ENCODE measurements at places on chromosomes 6 and 20. TPM values are rescaled to one million over a fixed set of nuclear protein-coding genes. Genes with fewer than 3 reads are reported as not detected.

DNA sequence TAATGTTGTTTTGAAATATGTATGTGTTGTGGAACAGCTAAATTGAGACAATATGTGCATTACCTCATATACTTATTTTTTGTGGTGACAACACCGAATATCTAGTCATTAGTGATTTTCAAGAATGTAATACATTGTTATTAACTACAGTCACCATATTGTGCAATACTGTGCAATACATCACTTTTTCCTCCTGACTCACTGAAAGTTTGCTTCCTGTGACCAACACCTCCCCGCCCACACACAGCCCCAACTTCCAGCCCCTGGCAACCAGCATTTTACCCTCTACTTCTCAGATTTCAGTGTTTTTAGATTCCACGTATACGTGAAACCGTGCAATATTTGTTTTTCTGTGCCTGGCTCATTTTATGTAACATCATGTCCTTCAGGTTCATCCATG lies 627.9 kb downstream of the PRKN start:
- H3K27ac ChIP-seq: no peak overlapping the region
- no peak overlapping the region for H3K4me3 ChIP-seq
- H3K27me3 ChIP-seq: no peaks in the 10 kb centered on the region
- no peaks in the 10 kb centered on the region for H3K4me1 ChIP-seq
- DNase-seq: no peak

- H3K4me1 ChIP-seq: no peaks in the 10 kb centered on the region
- no peaks in the 10 kb centered on the region for H3K27me3 ChIP-seq
- DNase-seq: no peak
- no peak overlapping the region for H3K27ac ChIP-seq
- no peaks in the 10 kb centered on the region for H3K36me3 ChIP-seq
Measured at GRCh38 chr6:74805916-74806696, 399.7 kb downstream of the COL12A1 start.

GRCh38 chr6:137094411-137095008 lies 49.7 kb upstream of the IL20RA start:
- no peak overlapping the region for H3K27ac ChIP-seq
- H3K27me3 ChIP-seq: peaks cover 4% of the 10 kb centered on the region
- no peaks in the 10 kb centered on the region for H3K36me3 ChIP-seq

- H3K27ac ChIP-seq: no peak overlapping the region
- no peak overlapping the region for H3K4me3 ChIP-seq
- H3K4me1 ChIP-seq: no peaks in the 10 kb centered on the region
- no peaks in the 10 kb centered on the region for H3K27me3 ChIP-seq
- peaks cover 30% of the 10 kb centered on the region for H3K36me3 ChIP-seq
- no peak for DNase-seq
Measured at GRCh38 chr20:3973705-3974104, 41.7 kb downstream of the RNF24 start.

GRCh38 chr20:9838378-9839295 lies at the start of gene PAK5:
PAK5 (minus strand) TSS chr20:9839076; CDS start chr20:9644328, 194,748 bp downstream.
- H3K27me3 ChIP-seq: peaks cover 18% of the 10 kb centered on the region
- no peak for DNase-seq
- no peak within 1 kb of the TSS for H3K4me3 ChIP-seq
- no peak within 1 kb of the TSS for H3K27ac ChIP-seq
- H3K4me1 ChIP-seq: no peaks in the 10 kb centered on the region

DNA sequence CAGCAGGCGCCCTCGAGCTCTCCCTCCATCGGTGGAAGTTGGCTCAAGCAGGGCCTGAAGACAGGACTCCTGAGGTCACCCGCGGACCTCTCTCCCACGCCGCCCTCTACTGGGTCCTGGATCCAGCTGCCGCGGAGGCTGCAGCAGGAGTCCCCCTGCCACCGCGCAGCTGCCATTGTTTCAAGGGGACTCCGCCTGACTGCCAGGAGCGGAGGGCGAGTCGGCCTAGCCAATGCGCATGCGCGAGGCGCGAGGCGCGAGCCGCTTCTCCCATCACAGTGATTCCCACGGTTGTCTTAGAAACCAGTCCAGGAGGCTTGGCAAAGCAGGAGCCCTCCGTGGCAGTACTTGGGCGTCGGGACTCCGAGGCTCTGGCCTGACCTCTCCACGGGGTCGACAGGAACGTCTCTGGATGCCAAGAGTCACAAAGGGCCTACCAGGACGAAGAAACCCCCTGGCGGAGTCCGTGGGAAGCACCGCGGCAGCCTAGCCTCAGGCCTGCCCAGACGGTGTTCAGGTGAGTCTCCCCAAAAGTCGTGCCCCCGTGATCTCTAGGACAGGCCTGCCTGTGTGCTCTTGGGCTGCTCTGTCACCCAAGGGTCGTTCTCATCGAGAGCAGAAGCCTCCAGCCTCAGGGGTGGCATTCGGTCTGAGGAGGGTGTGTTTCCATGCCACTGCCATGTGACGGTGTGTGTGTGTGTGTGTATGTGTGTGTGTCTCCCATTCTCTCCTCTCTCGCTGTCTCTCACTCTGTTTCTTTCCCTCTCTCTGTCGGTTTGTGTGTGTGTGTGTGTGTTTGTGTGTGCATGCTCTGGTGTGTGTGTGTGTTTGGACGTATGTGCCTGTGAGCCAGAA lies 290.6 kb upstream of the ZNF337 start:
- H3K27ac ChIP-seq: no peak overlapping the region
- peak; percentile 55 for DNase-seq
- no peaks in the 10 kb centered on the region for H3K36me3 ChIP-seq
- peaks cover 4% of the 10 kb centered on the region for H3K27me3 ChIP-seq

GRCh38 chr20:57031867-57032355 lies 234.5 kb downstream of the BMP7 start:
- H3K36me3 ChIP-seq: no peaks in the 10 kb centered on the region
- H3K4me1 ChIP-seq: no peaks in the 10 kb centered on the region
- no peak for DNase-seq
- H3K27ac ChIP-seq: no peak overlapping the region

DNA sequence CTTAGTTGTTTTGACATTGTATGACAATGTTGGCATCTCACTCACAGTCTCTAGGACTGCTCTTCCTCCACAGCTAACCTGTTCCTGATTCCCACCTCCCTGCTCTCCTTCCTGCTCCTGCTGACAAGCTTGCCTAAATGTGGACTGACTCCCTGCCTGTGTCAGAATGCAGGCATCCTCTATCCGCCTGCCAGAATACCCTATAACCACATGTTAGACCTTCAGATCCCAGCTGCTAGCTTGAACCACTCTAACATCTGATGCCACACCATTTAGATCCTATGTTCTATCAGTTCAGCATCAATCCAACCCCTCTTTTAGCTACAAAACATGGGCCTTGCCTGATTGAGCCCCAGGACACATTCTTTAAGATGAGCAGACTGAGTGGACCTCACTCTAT lies 12.2 kb downstream of the FILIP1 start:
- DNase-seq: no peak
- H3K4me3 ChIP-seq: no peak overlapping the region
- H3K27ac ChIP-seq: no peak overlapping the region
- H3K4me1 ChIP-seq: peaks cover 3% of the 10 kb centered on the region

- no peaks in the 10 kb centered on the region for H3K4me1 ChIP-seq
- H3K36me3 ChIP-seq: no peaks in the 10 kb centered on the region
Measured at GRCh38 chr20:14611479-14611878, 274.1 kb upstream of the FLRT3 start.

GRCh38 chr6:85096976-85097375 lies 332.6 kb upstream of the TBX18 start:
- H3K36me3 ChIP-seq: no peaks in the 10 kb centered on the region
- no peaks in the 10 kb centered on the region for H3K27me3 ChIP-seq
- H3K27ac ChIP-seq: no peak overlapping the region
- DNase-seq: no peak
- H3K4me1 ChIP-seq: no peaks in the 10 kb centered on the region

GRCh38 chr20:51178153-51178552 lies 155.2 kb upstream of the KCNG1 start:
- H3K36me3 ChIP-seq: no peaks in the 10 kb centered on the region
- DNase-seq: no peak
- no peaks in the 10 kb centered on the region for H3K4me1 ChIP-seq
- peaks cover 42% of the 10 kb centered on the region for H3K27me3 ChIP-seq
- H3K4me3 ChIP-seq: no peak overlapping the region
- H3K27ac ChIP-seq: no peak overlapping the region

DNA sequence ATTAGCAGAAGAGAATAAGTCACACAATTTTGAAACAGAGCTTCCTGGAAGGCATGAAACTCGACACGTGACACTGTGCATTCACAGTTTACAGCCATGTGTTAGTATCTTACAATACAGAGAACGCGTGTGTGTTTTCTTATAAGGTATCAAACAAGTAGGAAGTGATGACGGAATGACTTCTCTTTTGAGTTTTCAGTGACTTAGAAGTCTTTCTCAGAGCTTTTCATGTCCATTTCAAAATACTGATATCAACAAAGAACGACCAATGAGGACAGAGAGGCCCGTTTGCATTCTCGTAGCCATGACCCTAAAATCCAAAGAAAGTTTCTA lies 36.6 kb upstream of the DUSP22 start:
- H3K27ac ChIP-seq: peak overlapping the region; percentile 69
- no peaks in the 10 kb centered on the region for H3K27me3 ChIP-seq
- DNase-seq: no peak
- peaks cover 6% of the 10 kb centered on the region for H3K36me3 ChIP-seq

GRCh38 chr6:53486679-53487078 lies 58.2 kb downstream of the GCLC start:
- no peak overlapping the region for H3K27ac ChIP-seq
- no peak overlapping the region for H3K4me3 ChIP-seq
- H3K27me3 ChIP-seq: peaks cover 31% of the 10 kb centered on the region
- H3K36me3 ChIP-seq: no peaks in the 10 kb centered on the region
- peaks cover 25% of the 10 kb centered on the region for H3K4me1 ChIP-seq

- no peaks in the 10 kb centered on the region for H3K36me3 ChIP-seq
- H3K4me3 ChIP-seq: no peak overlapping the region
- no peak overlapping the region for H3K27ac ChIP-seq
- no peak for DNase-seq
- H3K4me1 ChIP-seq: no peaks in the 10 kb centered on the region
- peaks cover 21% of the 10 kb centered on the region for H3K27me3 ChIP-seq
Measured at GRCh38 chr6:56970849-56971248, 15.9 kb downstream of the BEND6 start.

DNA sequence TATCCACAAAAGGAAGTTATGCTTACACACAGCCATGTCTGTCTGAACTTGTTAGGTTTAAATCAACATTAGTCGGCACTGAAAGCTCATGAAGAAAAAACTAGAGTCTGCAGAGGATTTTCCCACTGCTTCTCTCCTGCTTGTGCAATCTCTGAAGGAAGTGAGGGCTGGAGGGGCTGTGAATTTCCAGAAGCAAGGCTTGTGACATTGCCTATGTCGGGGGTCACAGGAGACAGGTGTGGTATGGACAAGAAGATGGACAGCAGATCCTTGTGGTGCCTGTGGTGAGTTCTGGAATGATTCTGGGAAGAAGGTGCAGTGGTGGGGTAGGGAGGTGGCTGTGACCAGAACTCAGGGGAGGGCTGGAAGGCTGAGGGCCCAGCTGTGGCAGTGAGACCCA lies 84.3 kb upstream of the TRAF3IP2 start:
- DNase-seq: no peak
- H3K36me3 ChIP-seq: peaks cover 65% of the 10 kb centered on the region
- no peak overlapping the region for H3K27ac ChIP-seq
- no peak overlapping the region for H3K4me3 ChIP-seq
- H3K4me1 ChIP-seq: peaks cover 3% of the 10 kb centered on the region
- H3K27me3 ChIP-seq: no peaks in the 10 kb centered on the region

- no peak for DNase-seq
- H3K4me1 ChIP-seq: no peaks in the 10 kb centered on the region
- H3K27ac ChIP-seq: no peak overlapping the region
- no peak overlapping the region for H3K4me3 ChIP-seq
Measured at GRCh38 chr6:53419026-53419425, 70.3 kb upstream of the ELOVL5 start.

DNA sequence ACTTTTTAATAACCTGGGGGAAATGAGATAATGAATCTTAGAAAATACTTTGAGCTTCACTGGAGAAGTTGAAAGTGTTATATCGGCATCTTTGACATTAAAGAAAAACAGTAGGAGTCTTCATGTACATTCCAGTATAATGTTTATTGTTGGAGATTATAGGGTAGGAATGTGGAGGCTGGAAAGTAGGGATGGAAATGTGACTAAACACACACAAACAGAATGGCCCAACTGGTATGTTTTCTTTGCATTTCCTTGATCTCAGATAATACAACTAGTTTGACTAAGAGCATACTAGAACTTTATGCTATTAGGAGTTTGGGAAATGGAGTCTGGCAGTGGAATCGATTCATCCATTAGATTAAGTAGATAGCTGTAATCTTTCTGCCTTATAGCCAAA lies 10.1 kb upstream of the BAG2 start:
- no peak overlapping the region for H3K27ac ChIP-seq
- H3K4me3 ChIP-seq: no peak overlapping the region
- H3K4me1 ChIP-seq: peaks cover 8% of the 10 kb centered on the region
- H3K36me3 ChIP-seq: peaks cover 57% of the 10 kb centered on the region
- no peaks in the 10 kb centered on the region for H3K27me3 ChIP-seq

DNA sequence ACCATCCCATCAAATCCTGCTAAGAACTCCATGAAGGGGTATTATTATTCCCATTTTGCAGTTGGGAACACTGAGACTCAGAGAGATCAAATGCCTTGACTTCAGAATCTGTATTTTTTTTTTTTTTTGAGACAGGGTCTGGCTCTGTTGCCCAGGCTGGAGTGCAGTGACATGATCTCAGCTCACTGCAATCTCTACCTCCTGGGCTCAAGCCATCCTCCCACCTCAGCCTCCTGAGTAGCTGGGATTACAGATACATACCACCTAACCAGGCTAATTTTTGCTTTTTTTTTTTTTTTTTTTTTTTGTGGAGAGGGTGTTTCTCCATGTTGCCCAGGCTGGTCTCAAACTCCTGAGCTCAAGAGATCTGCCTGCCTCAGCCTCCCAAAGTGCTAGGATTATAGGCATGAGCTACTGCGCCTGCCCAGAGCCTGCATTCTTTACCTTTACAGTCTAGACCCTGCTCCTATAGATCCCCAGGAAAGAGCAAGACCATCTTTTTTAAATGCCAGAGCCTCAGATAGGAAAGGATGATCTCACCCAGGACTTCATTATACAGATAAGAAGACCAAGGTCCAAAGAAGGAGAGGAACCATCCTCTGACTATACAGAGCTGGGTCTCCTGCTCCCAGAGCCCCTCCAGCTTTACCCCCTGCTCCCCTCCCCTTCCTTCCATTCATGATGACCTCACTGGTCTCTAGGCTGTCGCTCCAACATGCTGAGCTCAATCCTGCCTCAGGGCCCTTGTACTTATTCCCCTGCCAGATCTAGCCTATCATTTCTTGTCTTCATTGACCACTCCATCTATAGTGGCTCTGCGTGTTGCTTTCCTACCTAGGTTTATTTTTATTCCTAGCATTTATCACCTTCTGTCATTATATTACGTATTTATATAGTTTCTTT lies 138.6 kb downstream of the CEBPB start:
- no peak overlapping the region for H3K27ac ChIP-seq
- H3K27me3 ChIP-seq: peaks cover 50% of the 10 kb centered on the region
- H3K4me1 ChIP-seq: no peaks in the 10 kb centered on the region
- no peak overlapping the region for H3K4me3 ChIP-seq

GRCh38 chr6:83978324-83978734 lies 55.2 kb upstream of the MRAP2 start:
- no peaks in the 10 kb centered on the region for H3K4me1 ChIP-seq
- DNase-seq: no peak
- no peaks in the 10 kb centered on the region for H3K36me3 ChIP-seq
- no peaks in the 10 kb centered on the region for H3K27me3 ChIP-seq

The SIRPB2 gene
- total RNA-seq: not detected

The OR2B6 gene
- total RNA-seq: not detected

The PHIP gene
- 36.0 TPM for total RNA-seq

The MLIP gene
- total RNA-seq: not detected

The TFAP2C gene
- not detected for total RNA-seq

The ZC2HC1B gene
- total RNA-seq: not detected

The C6orf52 gene
- 2.7 TPM for total RNA-seq

The CCNC gene
- total RNA-seq: 39.3 TPM

The NKAIN4 gene
- total RNA-seq: not detected

The DYNLT1 gene
- total RNA-seq: 120 TPM

The BRPF3 gene
- 13.4 TPM for total RNA-seq

The KHDC1L gene
- total RNA-seq: 0.67 TPM

Measured in activated CD8-positive, alpha-beta memory T cell treated with anti-CD3 and anti-CD28 coated beads, Interleukin-2, amount 10 ng/mL, durations not matched to agents 7 days and 5 days (primary cell).